ENCODE measurements at places on chromosomes 16 and 17.

DNA sequence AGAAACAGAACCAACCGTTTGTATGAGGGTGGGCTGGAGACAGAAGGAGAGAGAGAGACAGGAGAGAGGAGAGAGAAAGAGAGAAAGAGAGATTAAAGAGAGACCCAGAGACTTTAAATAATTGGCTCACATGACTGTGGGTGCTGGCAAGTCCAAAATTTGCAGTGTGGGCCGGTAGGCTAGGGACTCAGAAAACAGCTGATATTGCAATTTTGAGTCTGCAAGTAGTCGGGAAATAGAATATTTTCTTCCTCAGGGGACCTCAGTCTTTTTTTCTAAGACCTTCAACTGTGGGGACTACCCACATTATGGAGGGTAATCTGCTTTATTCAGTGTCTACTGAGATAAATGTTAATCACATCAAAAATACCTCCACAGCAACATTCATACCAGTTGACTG lies 1439.0 kb downstream of the CDH11 start:
- DNase-seq: no peak

DNA sequence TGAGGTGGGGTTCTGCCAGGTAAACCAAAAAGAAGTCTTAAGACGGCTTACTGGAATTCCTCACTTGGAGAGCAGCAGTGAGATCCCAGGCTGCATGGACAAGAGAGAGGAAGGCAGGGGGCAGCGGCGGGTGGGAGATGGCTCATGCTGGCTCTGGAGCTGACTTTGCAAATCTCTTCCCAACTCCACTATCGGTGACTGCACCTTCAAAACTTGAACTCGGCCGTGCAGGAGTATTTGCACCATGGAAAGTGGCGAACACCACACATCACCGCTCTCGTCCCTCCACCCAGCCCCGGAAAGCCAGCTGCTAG lies 16.7 kb downstream of the CA5A start:
- DNase-seq: no peak

DNA sequence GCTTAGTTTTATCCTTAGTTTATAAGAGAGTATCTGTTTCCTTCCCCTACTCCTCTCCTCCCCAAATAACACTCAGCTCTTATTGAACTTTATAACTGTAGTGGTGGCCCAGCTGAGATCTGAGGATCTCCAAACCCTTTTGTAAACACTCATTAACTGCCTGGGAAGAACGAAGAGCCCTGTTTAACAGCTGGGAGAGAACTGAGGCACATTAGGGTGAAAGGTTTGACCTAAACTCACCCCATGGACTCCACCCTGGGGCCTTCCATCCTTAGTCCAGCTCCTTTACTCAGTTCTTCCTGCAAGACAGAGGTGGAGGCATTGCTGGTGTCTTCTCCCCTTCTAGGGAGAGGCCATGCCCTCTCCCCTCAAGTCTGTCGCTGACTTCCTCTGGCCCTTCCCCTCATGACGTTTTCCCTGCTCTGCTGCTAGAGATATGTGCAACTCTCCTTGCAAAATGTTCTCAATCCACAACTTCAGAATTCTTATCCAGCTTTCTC lies 1.2 kb upstream of the RARA start:
- DNase-seq: no peak

GRCh38 chr17:19306160-19307111 lies 56.1 kb downstream of the B9D1 start:
- DNase-seq: no peak

- DNase-seq: no peak
Measured at GRCh38 chr16:49348408-49349176, 25.0 kb upstream of the C16orf78 start.

- peak; percentile 91 for DNase-seq
Measured at GRCh38 chr17:48510761-48511604, 19.8 kb downstream of the HOXB1 start.

- no peak for DNase-seq
Measured at GRCh38 chr17:55263569-55264277, 1.0 kb upstream of the HLF start.

DNA sequence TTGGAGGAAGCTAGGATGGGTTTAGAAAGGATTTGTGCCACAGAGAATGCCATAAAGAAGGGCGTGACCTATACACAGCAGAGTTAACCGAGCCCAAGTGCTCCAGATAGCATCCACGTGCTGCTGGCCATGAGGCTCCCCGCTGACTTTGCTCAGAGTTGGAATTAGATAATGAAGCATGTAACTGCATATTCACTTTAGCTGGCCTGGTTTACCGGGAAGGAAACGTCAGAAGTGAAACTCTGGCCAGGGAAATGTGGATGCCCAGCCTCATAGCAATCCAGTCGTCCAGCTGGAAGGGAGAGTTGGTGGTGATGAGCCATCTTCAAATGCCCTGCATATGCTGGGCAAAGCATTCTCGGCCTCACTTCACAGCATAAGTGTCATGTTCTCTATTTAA lies 6.1 kb downstream of the KRT35 start:
- DNase-seq: no peak

DNA sequence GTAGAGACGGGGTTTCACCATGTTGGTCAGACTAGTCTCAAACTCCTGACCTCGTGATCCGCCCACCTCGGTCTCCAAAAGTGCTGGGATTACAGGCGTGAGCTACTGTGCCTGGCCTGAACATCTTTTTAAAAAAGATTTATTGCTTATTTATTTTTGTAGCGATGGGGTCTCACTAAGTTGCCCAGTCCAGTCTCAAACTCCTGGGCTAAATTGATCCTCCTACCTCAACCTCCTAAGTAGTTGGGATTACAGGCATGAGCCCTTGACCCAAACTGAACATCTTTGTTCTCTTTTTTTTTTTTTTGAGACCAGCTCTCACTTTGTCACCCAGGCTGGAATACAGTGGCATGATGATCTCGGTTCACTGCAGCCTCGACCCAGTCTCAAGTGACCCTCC lies 27.5 kb downstream of the DDX19A start:
- DNase-seq: no peak

DNA sequence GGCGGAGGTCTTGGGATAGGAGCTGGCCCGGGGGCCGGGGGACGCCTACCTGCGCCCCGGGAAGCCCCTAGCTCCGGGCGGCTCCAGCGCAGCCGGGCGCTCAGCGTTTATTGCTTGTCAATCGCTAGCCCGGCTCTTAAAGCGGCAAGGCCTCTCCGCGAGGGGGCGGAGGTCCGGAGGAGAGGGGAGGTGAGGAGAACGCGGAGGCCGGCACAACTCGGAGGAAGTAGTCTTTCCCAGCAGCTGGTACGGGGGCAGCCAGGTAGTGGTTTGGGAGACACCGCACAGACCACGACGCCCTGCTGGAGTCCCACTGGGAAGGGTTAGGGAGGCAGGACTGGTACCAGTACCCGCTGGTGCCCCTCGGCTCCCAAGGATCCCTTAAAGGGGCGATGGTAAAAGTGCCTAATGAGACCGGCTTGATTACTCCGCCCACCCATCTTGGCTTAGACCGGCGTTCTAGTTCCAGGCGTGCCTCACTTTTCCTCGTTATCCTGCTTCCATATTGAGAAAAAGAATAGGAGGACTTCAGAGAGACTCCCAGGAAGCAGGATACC lies at the start of gene MPP2:
Gene MPP2 (minus strand): TSS at position 112 of the 557 bp plus-strand sequence. CDS start 3,076 bp downstream, outside the sequence.
- no peak for DNase-seq

- DNase-seq: no peak
Measured at GRCh38 chr17:72022328-72023275, 98.2 kb upstream of the SOX9 start.

- DNase-seq: no peak
Measured at GRCh38 chr17:49327835-49328784, 33.9 kb downstream of the ZNF652 start.

DNA sequence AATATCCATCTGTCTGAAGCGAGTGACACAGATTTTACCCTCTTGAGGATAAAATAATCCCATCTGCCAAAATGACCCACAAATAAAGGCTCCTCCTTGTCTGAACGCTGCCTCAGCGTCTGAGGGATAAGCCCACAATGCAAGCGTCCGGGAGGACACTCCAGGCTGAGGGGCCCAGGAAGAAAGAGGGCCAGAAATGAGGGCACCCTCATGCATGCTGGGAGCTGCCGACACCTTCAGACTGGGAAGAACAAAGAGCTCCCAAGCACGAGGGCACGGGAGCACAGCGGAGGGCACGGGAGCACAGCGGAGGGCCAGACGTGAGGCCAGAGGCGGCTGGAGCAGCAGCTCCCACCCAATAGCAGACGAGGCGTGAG lies 126.9 kb downstream of the ZNF778 start:
- DNase-seq: no peak

DNA sequence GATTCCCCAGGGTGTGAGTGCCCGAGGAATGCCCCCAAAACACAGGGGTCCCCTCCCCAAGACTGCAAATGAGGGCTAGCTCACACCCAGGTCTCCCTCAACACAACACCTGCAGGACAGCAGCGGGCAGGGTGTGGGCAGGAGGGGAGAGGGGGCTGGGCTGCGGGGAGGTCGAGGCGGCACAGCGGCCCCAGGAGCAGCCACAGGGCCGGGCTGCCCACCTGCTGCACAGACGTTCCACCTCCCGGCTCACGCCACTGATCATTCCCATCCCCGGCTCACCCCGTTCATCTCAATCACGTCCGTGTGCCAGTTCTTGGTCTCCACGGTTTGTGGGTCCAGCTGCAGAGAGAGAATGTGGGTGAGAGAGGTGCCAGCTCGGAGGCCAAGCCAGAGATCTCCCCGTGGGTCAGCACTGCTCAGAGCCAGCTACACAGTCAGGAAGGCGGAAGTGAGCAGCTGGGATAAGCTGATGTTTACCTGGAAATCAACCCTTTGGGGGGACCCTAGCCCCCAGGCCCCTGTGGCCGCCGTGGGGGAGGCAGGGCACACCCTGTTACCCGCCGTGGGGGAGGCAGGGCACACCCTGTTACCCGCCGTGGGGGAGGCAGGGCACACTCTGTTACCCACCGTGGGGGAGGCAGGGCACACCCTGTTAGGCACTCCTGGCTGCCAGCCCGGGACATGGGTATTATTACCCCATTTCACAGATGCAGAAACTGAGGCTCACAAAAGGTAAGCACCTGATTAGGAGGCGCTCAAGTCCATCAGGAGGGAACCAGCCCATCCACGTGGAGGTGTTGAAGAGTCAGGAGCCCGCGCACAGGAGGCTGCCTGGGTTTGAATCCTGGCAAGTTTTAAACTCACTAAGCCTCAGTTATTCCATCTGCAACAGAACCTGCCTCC lies 16.1 kb downstream of the TIMM22 start:
- no peak for DNase-seq

DNA sequence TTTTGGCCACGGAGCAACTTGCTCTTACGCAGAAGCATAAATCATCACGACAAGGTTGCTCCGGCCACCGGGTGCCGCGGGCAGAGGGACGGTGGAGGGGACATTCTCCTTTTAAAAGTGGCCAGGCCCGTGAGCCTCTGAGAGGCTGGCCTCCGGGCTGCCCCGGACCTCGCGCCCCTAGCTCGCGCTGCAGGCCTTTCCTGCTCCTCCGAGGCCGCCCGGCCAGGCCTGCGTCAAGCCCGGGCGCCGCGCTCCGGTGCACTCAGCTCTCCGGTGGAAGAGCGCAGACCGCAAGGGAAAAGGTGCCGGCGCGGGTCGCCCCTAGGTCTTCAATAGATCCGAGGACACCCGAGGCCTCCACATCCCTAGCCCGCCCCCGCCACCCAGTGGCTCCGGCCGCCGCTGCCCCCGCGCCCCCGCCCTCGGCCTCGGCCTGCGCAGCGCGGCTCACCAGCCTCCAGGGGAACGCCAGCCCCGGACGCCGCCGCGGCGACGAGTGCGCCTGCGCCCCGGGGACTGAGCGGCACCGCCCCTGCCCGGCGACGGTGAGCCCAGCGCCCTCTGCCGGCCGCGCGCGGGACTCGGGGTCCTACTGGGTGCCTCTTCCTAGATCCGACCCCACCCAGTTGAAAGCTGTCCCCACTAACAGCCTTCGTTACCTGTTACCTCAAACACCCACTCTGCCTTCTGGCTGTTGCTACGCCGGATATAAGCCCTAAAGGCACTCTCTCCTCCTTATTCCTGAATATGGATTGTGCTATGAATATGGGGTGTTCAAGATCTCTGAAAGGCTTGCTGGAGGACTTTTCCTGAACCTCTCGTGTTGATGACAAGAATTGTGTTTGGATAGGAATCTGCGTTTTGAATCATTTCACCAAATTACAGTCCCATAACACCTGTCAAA lies at the start of gene LYRM9:
Gene LYRM9 (minus strand): TSS at position 500 of the 904 bp plus-strand sequence. CDS start 10,671 bp downstream, outside the sequence.
- DNase-seq: peak; percentile 32

DNA sequence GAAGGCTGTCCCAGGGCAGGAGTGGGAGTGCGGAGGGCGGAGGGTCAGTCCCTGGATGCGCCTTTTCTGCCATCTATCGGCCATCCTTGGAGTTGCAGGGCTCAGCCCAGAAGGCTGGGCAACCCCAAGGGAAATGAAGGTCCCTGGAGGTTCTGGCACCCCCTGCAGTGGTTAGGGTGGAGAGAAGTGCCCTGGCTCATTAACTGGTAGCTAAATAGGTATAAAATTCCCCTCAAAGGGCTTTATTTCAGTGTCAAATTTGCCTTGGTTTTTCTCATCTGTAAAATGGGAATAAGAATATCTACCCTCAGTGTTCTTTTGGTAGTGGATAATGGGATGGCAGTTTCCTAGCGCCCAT lies 22.4 kb downstream of the C17orf75 start:
- DNase-seq: no peak

DNA sequence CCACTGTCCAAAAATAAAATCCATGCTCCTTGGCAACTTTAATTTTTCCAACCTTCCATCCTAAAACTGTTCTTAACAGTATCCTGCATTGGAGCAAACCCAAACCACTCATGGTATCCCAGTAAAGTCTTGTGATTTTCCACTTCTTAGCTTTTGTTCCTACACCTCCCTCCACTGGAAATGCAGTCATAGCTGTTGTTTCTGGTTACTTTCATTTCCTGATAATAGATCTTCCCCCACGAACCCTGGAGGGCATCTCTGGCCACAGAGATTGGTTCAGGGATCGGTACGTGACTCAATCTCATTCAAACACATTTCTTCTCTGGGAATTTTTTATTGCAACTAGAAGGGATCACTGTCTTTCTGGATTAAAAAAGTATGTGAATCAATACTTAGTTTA lies 276.0 kb downstream of the GRIN2A start:
- DNase-seq: no peak

- no peak for DNase-seq
Measured at GRCh38 chr17:69898601-69899000, 176.4 kb upstream of the KCNJ16 start.

GRCh38 chr17:57603978-57604377 lies 141.1 kb downstream of the CCDC182 start:
- no peak for DNase-seq

GRCh38 chr16:54169112-54169511 lies 117.5 kb downstream of the IRX3 start:
- DNase-seq: no peak

- no peak for DNase-seq
Measured at GRCh38 chr17:42188749-42189650, 3.7 kb upstream of the HCRT start.

GRCh38 chr17:35947156-35947585 lies 3.7 kb upstream of the LYZL6 start:
- no peak for DNase-seq

- no peak for DNase-seq
Measured at GRCh38 chr16:56603589-56603988, 4.8 kb upstream of the MT2A start.

GRCh38 chr16:84223456-84223855 lies 16.4 kb downstream of the KCNG4 start:
- no peak for DNase-seq

GRCh38 chr16:71430744-71431143 lies 11.1 kb downstream of the TLE7 start:
- no peak for DNase-seq
